ENCODE measurements at places on chromosomes 7 and 10. TPM values are rescaled to one million over a fixed set of nuclear protein-coding genes. Genes with fewer than 3 reads are reported as not detected.

The KBTBD2 gene
- 30.0 TPM for total RNA-seq

The RASSF4 gene
- 29.2 TPM for total RNA-seq

The OR2A12 gene
- not detected for total RNA-seq

The C10orf105 gene
- 0.49 TPM for total RNA-seq

The LLCFC1 gene
- not detected for total RNA-seq

The SNCG gene
- 36.6 TPM for total RNA-seq

The WIPF3 gene
- 0.25 TPM for total RNA-seq

The SMARCD3 gene
- 39.8 TPM for total RNA-seq

The SEC23IP gene
- 15.5 TPM for total RNA-seq

The RBM20 gene
- total RNA-seq, result 5.2 TPM

The MYH16 gene
- not detected for total RNA-seq

The LHPP gene
- 20.1 TPM for total RNA-seq

The CPEB3 gene
- 8.8 TPM for total RNA-seq

The CCDC6 gene
- 47.4 TPM for total RNA-seq

The C7orf57 gene
- not detected for total RNA-seq

The DOCK4 gene
- total RNA-seq, result 40.3 TPM

The EXOSC1 gene
- total RNA-seq, result 37.6 TPM

The AGAP9 gene
- total RNA-seq, result 10.1 TPM

The NEURL1 gene
- 4.2 TPM for total RNA-seq

The RAB19 gene
- total RNA-seq, result not detected

The BTBD16 gene
- not detected for total RNA-seq

The DYDC2 gene
- not detected for total RNA-seq

The TMEM178B gene
- total RNA-seq, result 1.2 TPM

The CRYGN gene
- total RNA-seq, result not detected

The ZNF398 gene
- 21.4 TPM for total RNA-seq

The MRLN gene
- not detected for total RNA-seq

The COL13A1 gene
- not detected for total RNA-seq

The CYTH3 gene
- total RNA-seq, result 29.5 TPM

The LIPK gene
- not detected for total RNA-seq

The SGCE gene
- total RNA-seq, result 84.0 TPM
